A549 treated with ZK216348 at 1 μM for 4 hours (cell line): ENCODE measurements at places on chromosomes 6 and 20. TPM values are rescaled to one million over a fixed set of nuclear protein-coding genes. Genes with fewer than 3 reads are reported as not detected.

The HEY2 gene
- total RNA-seq, result 0.06 to 0.09 TPM (median 0.08 TPM) in 3 of 5 replicates, not detected in the others

The MRPL14 gene
- 54.6 to 77.9 TPM (median 66.5 TPM) in 5 replicates for total RNA-seq

The C20orf202 gene
- total RNA-seq, result not detected in 5 replicates

The HSPA12B gene
- total RNA-seq, result 0.35 to 0.65 TPM (median 0.45 TPM) in 5 replicates

The BMP6 gene
- 12.7 to 21.8 TPM (median 19.4 TPM) in 5 replicates for total RNA-seq

The CRYBG1 gene
- 0.40 to 0.75 TPM (median 0.69 TPM) in 5 replicates for total RNA-seq

The SLC17A2 gene
- total RNA-seq, result not detected in 5 replicates

The FOXC1 gene
- total RNA-seq, result 6.4 to 10.8 TPM (median 8.2 TPM) in 5 replicates

The CCN5 gene
- total RNA-seq, result 18.1 to 40.4 TPM (median 24.9 TPM) in 5 replicates

The SNAP25 gene
- total RNA-seq, result 11.5 to 20.3 TPM (median 15.3 TPM) in 5 replicates

The WFDC5 gene
- not detected in 5 replicates for total RNA-seq

The UBR2 gene
- 5.6 to 8.0 TPM (median 6.5 TPM) in 5 replicates for total RNA-seq

The CCM2L gene
- 0.28 to 0.88 TPM (median 0.41 TPM) in 5 replicates for total RNA-seq

The NELFCD gene
- total RNA-seq, result 41.1 to 49.6 TPM (median 46.2 TPM) in 5 replicates

The IL20RA gene
- not detected in 5 replicates for total RNA-seq

The SNX5 gene
- total RNA-seq, result 199 to 265 TPM (median 229 TPM) in 5 replicates

The ENPP4 gene
- 0.17 to 0.41 TPM (median 0.24 TPM) in 5 replicates for total RNA-seq

The TTI1 gene
- total RNA-seq, result 18.1 to 24.0 TPM (median 21.6 TPM) in 5 replicates

The SLC32A1 gene
- not detected in 5 replicates for total RNA-seq

The VWA7 gene
- 0.53 to 2.7 TPM (median 1.1 TPM) in 5 replicates for total RNA-seq

The CST5 gene
- total RNA-seq, result not detected in 5 replicates

The DZANK1 gene
- total RNA-seq, result 2.6 to 3.2 TPM (median 2.8 TPM) in 5 replicates

The ALDH5A1 gene
- total RNA-seq, result 5.2 to 8.4 TPM (median 7.1 TPM) in 5 replicates

The PRL gene
- total RNA-seq, result not detected in 5 replicates

The RAET1L gene
- total RNA-seq, result 0.32 to 0.49 TPM (median 0.38 TPM) in 3 of 5 replicates, not detected in the others

The FBXO5 gene
- 18.7 to 27.0 TPM (median 19.5 TPM) in 5 replicates for total RNA-seq

The SLC17A1 gene
- 0.14 TPM in 1 of 5 replicates, not detected in the others for total RNA-seq

The SLC22A23 gene
- total RNA-seq, result 6.0 to 10.1 TPM (median 9.2 TPM) in 5 replicates

The MYL9 gene
- total RNA-seq, result 15.7 to 29.0 TPM (median 19.6 TPM) in 5 replicates

The COL10A1 gene
- total RNA-seq, result not detected in 5 replicates

The TJAP1 gene
- 13.1 to 21.7 TPM (median 18.4 TPM) in 5 replicates for total RNA-seq

The SOBP gene
- total RNA-seq, result 0.85 to 1.6 TPM (median 1.1 TPM) in 5 replicates

The TRIM10 gene
- not detected in 5 replicates for total RNA-seq

The TFAP2D gene
- total RNA-seq, result not detected in 5 replicates

The ZBTB46 gene
- 0.42 to 1.1 TPM (median 0.88 TPM) in 5 replicates for total RNA-seq
